ENCODE measurements at places on chromosomes 16 and 17.

- DNase-seq, result no peak
These were observed 301.7 kb upstream of the IRX5 start for GRCh38 chr16:54628796-54629625.

DNA sequence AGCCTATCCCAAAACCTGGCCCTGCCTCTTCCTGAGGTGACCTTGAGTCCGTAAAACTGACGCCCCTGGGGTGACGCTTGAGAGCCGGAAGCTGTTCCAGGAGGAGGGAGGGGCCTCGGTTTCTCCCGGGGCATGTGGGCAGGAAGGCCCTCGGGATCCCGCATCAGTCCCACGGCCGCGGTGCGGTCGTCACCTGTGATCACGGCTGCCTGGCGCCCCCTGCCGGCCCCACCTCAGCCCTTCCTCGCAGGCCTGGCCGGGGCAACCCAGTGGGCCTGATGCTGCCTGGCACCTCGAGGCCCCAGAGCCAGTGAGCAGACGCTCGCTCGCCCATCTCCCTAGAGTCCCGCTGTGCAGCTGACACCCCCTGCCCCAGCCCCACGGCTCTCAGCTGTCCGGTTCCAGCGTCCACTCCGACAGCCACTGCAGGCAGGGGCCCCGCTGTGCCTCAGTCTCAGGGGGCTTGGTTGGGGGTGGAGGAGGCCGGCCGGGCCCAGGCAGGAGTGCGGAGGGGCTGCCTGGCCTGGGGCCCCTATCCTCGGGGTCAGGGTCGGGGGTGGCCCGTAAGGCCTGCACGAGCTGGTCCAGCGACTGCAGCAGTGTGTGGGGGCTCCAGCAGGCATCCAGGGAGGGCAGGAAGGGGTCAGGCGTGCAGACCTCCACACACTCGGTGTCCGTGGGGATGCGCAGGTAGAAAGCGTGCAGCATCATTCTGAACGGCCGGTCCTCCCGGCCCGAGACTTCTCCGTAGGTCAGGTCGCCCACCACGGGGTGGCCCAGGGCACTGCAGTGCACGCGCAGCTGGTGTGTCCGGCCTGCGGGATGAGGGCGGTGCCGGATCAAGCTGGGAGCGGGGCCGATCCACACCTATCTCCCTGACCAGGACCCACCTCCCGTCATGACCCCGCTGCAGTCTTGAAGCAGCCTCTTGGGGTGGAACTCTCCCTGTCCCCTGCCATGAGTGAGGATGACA is 2.3 kb downstream of the RPUSD1 start:
- no peak for DNase-seq

- DNase-seq, result no peak
These were observed 22.5 kb upstream of the RASL10B start for GRCh38 chr17:35708951-35709350.

DNA sequence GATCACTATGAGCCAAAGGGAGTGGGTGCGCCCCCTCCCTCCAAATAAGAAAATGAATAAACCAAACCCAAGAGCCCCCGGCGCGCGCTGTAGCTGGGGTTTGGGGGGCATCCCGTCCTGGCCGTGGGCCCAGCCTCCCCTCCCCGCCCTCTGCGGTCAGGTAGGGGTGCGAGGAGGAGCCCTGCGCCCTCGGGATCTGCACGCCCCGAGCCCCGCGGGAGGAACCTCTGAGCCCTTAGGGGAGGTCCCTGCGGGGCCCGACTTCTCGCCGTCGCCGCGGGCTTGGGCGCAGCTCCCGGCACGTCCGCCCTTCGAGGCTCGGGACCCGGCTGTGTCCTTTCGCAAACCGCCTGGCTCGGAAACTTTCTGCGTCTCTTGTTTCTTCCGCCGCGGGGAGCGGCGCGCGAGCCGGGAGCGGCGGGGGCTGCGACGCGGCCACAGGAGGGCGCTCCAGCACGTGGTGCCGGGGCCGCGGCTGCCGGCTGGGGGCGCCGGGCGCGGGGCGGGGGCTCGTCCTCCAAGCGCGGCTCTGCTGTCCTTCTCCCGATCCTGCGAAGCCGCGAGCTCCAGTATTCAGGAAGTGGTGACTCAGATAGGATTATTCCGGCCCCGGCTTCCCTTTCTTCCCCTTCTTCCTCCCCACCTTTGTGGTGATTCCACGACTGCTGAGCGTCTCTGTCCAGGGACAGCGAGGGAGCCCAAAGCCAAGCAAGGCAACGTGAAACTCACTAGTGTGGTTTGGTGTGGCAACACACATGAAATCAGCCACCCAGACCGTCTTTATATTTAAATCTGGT is 1.6 kb downstream of the PITPNC1 start:
- DNase-seq, result no peak

GRCh38 chr17:50114849-50115357 is 15.1 kb downstream of the SAMD14 start:
- no peak for DNase-seq

DNA sequence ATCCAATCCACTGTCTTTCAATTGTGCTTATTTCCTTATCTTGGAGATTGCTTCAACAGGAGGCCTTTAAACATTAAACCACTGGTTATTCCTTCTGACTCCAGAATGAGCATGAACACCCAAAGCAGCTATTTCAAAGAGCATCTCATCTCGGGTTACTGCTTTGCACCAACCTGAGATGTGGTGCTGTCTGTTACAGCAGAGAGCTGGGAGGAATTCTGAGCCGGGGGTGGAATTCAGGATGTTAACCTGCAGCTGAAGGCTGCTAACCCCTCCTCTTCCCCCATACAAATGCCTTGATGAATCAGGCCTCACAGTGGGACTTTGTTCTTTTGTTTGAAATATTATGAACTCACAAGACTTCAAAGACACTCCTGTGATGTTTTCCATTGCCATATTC is 113.1 kb downstream of the SHISA9 start:
- DNase-seq, result no peak

- DNase-seq, result no peak
These were observed 980 bp downstream of the LLGL1 start for GRCh38 chr17:18226284-18226945.

- no peak for DNase-seq
These were observed 190.8 kb upstream of the NLRP1 start for GRCh38 chr17:5775098-5775497.

DNA sequence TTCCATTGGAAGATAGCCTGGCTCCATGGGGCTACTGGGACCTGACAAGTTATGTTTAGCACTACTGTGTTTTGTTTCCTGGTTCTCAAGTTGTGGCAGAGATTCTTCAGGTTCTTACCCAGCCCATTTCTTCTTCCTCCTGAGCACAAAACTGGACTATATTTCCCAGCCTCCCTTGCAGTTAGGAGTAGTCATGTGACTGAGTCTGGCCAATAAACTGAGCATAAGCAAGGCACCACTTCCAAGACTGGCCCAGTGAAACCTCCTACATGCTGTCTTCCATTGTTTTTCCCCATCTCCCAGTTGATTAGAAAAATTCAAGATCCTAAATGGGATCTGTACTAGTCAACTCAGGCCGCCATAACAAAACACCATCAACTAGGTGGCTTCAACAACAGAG is 28.2 kb upstream of the RBBP6 start:
- DNase-seq, result no peak
